ENCODE measurements at places on chromosomes 5 and 9. TPM values are rescaled to one million over a fixed set of nuclear protein-coding genes. Genes with fewer than 3 reads are reported as not detected.
A peak's percentile ranks its signal among the peaks of the same experiment; 100 is the strongest.

The TMEM174 gene
- not detected for polyA plus RNA-seq

- no peak for DNase-seq
These were observed 72.9 kb downstream of the COL27A1 start for GRCh38 chr9:114228016-114228808.

DNA sequence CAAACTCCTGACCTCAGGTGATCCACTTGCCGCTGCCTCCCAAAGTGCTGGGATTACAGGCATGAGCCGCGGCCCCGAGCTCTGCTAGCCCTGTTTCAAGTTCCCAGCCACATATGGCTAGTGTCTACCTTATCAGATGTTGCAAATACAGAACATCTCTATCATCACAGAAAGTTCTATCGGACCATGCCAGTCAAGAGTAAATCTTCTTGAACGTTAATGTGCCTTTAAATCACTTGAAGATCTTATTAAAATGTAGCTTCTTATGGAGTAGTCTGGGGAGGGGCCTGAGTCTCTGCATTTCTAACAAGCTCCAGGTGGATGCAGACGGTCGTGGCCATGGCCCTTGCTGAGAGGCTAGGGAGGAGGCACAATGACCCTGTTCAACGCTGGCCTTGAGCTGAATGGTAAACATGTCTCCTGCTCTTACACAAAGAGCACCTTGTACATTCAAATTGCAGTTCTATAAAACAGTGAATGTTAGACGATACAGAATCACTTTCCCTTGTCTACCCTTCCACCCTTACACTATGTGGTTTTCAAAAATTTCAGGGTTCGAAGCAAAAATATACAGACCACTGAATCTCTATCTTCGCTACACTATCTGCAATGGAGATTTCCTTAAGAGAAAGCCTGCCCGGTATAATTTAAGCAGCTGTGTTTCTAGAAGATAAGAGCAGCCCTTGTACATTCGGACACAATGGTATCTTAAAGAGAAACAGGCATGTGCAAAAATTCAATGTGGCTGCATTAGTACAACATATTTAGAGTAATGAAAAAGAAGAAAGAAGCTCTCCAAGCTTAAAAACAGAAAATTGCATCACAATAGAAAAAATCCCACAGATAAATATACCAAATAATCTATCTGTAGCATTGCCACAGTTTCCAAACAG, 114.1 kb downstream of the FRMD3 start:
- DNase-seq, result no peak

GRCh38 chr5:136174021-136174659, 18.8 kb downstream of the SMIM32 start:
- DNase-seq, result peak; percentile 55

GRCh38 chr9:85859765-85860164, 81.2 kb upstream of the NAA35 start:
- DNase-seq, result no peak

The PIGO gene
- 47.0 TPM for polyA plus RNA-seq

- no peak for DNase-seq
These were observed 104.3 kb upstream of the ARRDC3 start for GRCh38 chr5:91487420-91487819.

DNA sequence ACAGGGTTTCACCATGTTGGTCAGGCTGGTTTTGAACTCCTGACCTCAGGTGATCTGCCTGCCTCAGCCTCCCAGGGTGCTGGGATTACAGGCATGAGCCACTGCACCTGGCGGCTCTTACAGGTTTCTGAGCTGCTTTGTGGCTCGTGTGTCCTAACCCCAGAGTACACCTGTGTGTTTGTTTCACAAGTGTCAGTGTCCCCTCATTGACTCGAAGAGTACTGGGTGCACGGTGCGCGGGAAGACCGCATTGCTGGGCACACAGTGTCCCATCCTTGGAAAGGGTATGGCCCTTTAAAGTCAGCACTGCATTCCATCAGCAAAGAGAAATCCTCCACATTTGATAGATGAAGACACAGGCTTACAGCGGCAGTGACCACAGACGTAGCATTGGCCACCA, 23.8 kb downstream of the NDST1 start:
- no peak for DNase-seq

The SWI5 gene
- polyA plus RNA-seq, result 49.3 TPM

DNA sequence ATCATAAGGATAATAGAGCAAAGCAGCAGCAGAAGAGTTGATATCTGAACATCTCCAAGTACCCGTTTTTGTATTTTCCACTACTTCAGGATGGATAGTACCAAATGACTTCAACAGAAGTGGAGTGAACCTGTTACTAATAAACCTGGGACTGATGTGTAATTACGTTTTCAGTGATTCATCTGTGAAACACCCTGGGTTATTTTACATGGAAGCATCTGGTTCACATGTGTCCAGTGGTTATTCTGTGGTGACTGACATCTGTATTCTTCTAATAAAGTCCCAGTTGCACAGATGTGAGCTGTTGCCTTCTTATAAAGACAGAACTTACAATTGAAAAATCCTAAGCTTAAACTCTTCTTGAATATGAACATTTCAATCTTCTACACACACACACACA, 139.7 kb upstream of the VCAN start:
- DNase-seq, result no peak

DNA sequence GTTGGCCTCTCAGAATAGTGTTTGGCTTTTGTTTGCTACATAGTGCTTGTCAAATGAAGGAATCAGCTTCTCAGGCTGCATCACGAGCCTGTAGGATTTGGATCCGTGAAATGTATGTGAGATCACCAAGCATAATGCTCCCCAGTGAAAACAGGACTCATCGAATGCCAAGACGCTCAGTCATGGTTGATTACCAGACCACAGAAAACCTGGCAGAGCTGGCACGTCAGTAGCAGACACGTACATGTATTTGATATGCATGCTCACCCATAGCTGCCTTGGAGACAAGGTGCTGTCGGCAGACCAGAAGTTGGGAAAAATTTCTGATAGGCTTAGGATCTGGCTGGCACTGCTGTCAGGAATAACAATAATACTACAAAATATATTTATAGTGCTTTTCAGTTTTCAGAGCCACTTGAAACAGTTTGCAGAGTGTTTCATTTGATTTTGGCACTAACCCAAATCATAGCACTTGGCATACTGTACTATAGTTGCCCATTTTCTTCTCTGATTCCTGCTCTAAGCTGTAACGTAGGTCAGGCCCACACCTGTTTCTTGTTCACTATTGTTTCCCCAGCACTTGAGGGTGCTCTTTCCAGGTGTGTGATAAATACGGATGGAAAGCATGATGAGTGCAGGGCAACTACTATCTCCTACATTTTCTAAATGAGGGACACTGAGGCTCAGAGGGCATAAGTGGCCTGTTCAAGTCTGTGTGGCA, 226.1 kb downstream of the NR3C1 start:
- DNase-seq, result peak; percentile 23

GRCh38 chr5:117713585-117714198, 1139.1 kb upstream of the SEMA6A start:
- no peak for DNase-seq

The FAM81B gene
- not detected for polyA plus RNA-seq

GRCh38 chr5:180613188-180613813, 22.0 kb upstream of the SCGB3A1 start:
- no peak for DNase-seq

The ZNF608 gene
- polyA plus RNA-seq, result 0.77 TPM

DNA sequence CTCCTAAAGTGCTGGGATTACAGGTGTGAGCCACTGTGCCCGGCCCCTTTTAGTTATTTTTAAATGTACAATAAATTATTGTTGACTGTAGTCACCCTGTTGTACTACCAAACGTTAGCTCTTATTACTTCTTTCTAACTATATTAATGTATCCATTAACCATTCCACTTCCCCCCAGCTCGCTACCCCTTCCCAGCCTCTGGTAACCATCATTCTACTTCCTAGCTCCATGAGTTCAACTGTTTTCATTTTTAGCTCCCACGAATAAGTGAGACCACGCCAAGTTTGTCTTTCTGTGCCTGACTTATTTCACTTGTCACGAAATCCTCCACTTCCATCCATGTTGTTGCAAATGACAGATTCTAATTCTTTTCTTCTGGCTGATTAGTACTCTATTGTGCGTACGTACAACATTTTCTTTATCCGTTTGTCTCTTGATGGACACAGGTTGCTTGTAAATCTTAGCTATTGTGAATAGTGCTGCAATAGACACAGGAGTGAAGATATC, 6.5 kb downstream of the LURAP1L start:
- no peak for DNase-seq

The PCDHB12 gene
- not detected for polyA plus RNA-seq

DNA sequence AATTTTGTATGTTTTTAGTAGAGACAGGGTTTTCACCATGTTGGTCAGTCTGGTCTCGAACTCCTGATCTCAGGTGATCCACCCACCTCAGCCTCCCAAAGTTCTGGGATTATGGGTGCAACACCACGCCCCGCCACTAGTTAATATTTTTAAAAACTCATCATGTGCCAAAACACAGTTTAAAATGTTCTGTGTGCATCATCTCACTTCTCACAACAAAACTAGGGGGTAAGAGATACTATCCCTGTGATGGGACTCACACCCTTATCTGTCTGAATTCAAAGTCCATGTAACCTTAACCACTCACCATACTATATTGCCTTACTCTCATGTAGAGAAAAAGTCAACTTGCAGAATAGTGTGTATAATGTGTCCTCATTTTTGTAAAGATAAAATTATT, 2.6 kb downstream of the PKD2L2 start:
- no peak for DNase-seq

- no peak for DNase-seq
These were observed 68.3 kb downstream of the HTR4 start for GRCh38 chr5:148585988-148586387.

DNA sequence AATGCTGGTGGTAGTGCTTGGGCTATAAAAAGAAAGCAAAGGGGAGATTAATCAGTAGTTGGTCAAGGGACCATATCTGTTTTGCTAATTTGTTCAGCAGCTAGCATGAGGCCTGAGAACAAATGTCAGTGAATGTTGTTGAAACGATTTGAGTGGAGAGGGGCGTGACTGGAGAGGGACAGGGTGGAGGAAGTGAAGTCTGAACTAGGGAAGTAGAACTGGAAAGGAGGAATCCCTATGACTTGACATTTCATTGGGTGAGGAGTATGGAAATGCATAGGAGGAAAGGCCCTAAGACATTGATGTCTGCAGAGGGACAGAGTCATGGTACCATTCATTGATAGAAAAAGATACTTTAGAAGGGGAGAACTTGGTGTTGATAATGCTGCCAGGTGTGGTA, 19.7 kb downstream of the TLE4 start:
- no peak for DNase-seq

The DPYSL3 gene
- polyA plus RNA-seq, result 19.3 TPM

GRCh38 chr5:56977822-56978221, 25.9 kb upstream of the MIER3 start:
- DNase-seq, result no peak

- DNase-seq, result no peak
These were observed 615 bp downstream of the PSMD5 start for GRCh38 chr9:120841930-120842684.

DNA sequence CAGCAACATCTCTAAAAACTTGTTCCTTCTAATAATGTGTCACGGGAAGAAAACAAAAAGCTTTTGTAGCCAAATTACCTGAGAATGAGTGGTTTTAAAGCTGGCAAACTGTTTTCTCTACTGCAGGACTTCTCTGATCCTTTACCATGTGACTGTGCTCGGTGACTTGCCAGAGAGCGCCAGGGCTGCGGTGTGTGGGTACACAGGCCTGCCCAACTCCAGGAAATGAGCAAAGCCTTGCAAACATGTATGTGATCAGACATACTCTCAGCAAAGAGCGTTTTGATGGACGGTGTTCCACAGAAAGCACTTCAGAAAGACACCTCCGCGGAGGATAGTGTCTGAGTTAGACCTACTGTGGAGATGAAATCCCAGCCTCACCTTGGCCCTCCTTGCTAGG, 157.3 kb downstream of the SPOCK1 start:
- no peak for DNase-seq

DNA sequence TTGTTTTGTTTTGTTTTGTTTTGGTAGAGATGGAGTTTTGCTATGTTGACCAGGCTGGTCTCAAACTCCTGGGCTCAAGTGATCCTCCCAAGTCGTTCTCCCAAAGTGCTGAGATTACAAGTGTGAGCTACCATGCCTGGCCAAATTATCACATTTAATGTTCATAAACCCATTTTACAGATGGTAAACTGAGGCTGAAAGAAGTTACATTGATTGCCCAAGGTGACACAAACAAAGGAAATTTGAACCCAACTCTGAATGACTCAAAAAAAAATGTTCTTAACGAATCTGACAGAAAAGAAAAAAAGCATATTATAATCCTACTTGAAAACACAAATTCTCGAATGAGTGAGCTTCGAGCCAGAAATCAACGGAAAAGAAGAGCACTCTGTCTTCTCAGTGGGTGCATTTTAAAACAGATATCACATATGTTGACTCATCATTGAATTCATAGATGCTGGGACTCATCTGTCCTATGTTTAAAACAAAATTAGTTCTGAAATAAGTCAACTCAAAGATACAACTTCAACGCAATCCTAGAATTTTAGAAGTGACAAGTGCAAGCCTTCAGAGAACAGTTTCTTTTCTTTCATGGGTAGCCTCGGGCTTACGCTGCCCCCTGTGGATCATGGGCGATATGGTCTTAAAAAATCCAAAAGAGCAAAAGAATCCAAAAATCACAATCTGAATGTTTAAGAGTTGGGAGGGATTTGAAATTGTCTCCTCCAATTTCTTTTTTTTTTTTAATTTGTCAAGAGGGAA, 28.4 kb downstream of the TIMD4 start:
- DNase-seq, result peak; percentile 8

The ADCY2 gene
- polyA plus RNA-seq, result not detected

The GLRA1 gene
- polyA plus RNA-seq, result not detected

The NDUFS4 gene
- 163 TPM for polyA plus RNA-seq

- no peak for DNase-seq
These were observed 152.2 kb upstream of the IRX2 start for GRCh38 chr5:2903451-2904395.

The OR1J2 gene
- 0.21 TPM for polyA plus RNA-seq

- no peak for DNase-seq
These were observed 9.1 kb upstream of the AK3 start for GRCh38 chr9:4750023-4750673.

The CCDC192 gene
- polyA plus RNA-seq, result not detected

DNA sequence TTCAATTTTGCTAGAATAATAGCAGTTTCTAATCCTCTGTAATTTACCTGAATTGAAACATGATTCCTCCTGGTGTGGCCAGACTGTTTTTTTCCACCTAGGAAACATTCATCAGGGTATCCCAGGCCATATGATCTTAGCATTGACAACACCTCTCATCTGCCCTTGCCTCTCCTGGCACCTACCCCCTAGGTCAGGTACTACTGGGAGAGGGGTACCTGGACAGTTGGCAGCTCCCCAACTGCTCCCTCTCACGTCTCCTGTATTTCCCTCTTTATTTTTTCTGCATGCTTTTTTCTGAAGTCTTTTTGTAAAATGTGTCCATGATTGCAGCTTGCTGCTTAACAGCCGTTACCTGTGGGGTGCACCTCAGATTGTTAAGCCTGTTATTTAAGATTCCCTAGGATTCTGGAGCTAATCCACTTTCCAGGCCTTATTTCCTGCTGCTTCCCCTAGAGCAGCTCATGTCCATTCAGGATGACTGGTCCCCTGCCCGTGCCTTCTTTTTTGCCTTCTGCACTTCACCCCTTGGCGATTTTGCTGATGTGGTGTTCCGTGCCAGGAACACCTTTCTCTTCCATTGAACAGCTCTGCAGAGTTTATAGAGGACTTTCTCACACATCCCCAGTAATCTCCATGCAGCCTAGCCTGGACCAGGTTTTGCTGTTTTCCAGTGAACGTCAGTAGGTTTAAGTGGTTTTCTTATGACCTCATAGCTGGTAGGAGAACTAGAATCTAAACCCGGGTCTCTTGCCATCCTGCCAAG, 33.6 kb downstream of the SNX30 start:
- no peak for DNase-seq
